ENCODE measurements at places on chromosomes 1 and 21. TPM values are rescaled to one million over a fixed set of nuclear protein-coding genes. Genes with fewer than 3 reads are reported as not detected.

Gene PRAMEF27
- total RNA-seq = not detected

Gene CLCA4
- not detected for total RNA-seq

Gene CFHR3
- total RNA-seq = 0.24 TPM

Gene DHRS3
- total RNA-seq = 135 TPM

Gene HCRTR1
- not detected for total RNA-seq

Gene CD53
- total RNA-seq = 228 TPM

Gene LCE1C
- total RNA-seq = not detected

Gene ELAPOR1
- total RNA-seq = 24.4 TPM

Gene THEMIS2
- 161 TPM for total RNA-seq

Gene S100A5
- not detected for total RNA-seq

GRCh38 chr1:206935491-206936067 is 10.7 kb downstream of the PIGR start:
- DNase-seq = peak; percentile 70
- H3K36me3 ChIP-seq = peaks cover 45% of the 10 kb centered on the region
- no peaks in the 10 kb centered on the region for H3K27me3 ChIP-seq
- no peaks in the 10 kb centered on the region for H3K4me1 ChIP-seq

- no peak for DNase-seq
- no peaks in the 10 kb centered on the region for H3K27me3 ChIP-seq
- H3K27ac ChIP-seq = no peak overlapping the region
Observed at GRCh38 chr1:185398599-185398998, 81.6 kb upstream of the IVNS1ABP start.

DNA sequence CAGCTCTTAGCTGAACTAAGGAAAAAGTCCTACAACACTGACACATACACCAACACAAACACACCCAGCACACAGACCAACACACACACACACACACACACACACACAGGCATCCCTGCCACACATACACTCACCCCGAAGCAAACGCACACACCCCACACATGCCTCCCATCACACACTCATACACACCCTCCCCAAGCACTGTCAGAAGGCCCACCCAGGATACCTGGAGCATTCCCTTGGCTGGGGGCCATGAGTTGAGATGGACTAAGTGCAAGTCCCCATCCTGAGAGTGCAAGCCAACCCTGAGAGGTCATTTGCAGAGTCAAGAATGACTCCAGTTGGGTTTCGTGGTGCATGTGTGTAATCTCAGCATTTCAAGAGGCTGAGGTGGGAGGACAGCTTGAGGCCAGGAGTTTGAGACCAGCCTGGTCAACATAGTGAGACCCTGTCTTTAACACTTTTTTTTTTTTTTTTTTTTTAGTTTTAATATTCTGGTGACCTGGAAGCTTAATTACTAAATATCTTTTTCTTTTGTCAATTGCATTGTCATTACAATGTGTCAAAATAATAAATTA is 117.3 kb downstream of the RHOU start:
- no peak for DNase-seq
- no peak overlapping the region for H3K27ac ChIP-seq
- H3K27me3 ChIP-seq = no peaks in the 10 kb centered on the region
- H3K4me1 ChIP-seq = peaks cover 5% of the 10 kb centered on the region

DNA sequence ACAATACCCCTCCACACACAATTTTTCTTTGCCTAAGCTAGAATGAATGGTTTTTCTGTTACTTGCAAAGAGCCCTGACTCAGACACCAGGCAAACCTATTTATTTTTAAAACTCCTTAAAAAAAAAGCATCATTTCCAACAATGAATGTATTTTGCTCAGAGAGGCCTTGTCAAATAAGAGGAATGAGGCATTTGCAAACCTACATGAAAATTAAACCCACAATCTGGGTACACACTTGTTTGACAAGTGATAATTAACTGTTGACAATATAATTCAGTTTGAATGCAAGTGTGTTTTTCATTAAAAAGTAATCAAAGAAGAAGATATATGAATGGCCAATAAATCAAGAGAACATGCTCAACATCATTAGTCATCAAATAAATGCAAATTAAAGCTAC is 339.5 kb downstream of the PTPRU start:
- H3K36me3 ChIP-seq = no peaks in the 10 kb centered on the region
- no peak overlapping the region for H3K27ac ChIP-seq
- no peaks in the 10 kb centered on the region for H3K4me1 ChIP-seq
- H3K27me3 ChIP-seq = peaks cover 5% of the 10 kb centered on the region

GRCh38 chr1:192186197-192186596 is 27.9 kb downstream of the RGS18 start:
- H3K4me1 ChIP-seq = no peaks in the 10 kb centered on the region
- no peak for DNase-seq
- no peak overlapping the region for H3K4me3 ChIP-seq
- no peaks in the 10 kb centered on the region for H3K27me3 ChIP-seq

GRCh38 chr1:246786606-246787238 is 62.5 kb downstream of the SCCPDH start:
- peaks cover 36% of the 10 kb centered on the region for H3K27me3 ChIP-seq
- H3K36me3 ChIP-seq = no peaks in the 10 kb centered on the region
- no peak overlapping the region for H3K4me3 ChIP-seq
- peaks cover 16% of the 10 kb centered on the region for H3K4me1 ChIP-seq
- DNase-seq = no peak

GRCh38 chr1:182110635-182111034 is 49.1 kb upstream of the ZNF648 start:
- H3K27me3 ChIP-seq = no peaks in the 10 kb centered on the region
- H3K4me3 ChIP-seq = no peak overlapping the region
- no peaks in the 10 kb centered on the region for H3K36me3 ChIP-seq
- H3K27ac ChIP-seq = no peak overlapping the region

GRCh38 chr1:47938520-47938919 is 58.7 kb downstream of the TRABD2B start:
- no peaks in the 10 kb centered on the region for H3K36me3 ChIP-seq
- H3K27me3 ChIP-seq = no peaks in the 10 kb centered on the region
- no peak overlapping the region for H3K4me3 ChIP-seq
- no peak overlapping the region for H3K27ac ChIP-seq
- peaks cover 13% of the 10 kb centered on the region for H3K4me1 ChIP-seq

- H3K27ac ChIP-seq = no peak overlapping the region
- peaks cover 5% of the 10 kb centered on the region for H3K4me1 ChIP-seq
- no peak overlapping the region for H3K4me3 ChIP-seq
- H3K36me3 ChIP-seq = peaks cover 37% of the 10 kb centered on the region
- no peak for DNase-seq
Observed at GRCh38 chr1:232493869-232494268, 136.1 kb downstream of the SIPA1L2 start.

GRCh38 chr1:213993929-213994328 is 6.2 kb downstream of the PROX1 start:
- no peak overlapping the region for H3K27ac ChIP-seq
- H3K36me3 ChIP-seq = no peaks in the 10 kb centered on the region
- no peak overlapping the region for H3K4me3 ChIP-seq
- no peak for DNase-seq
- H3K4me1 ChIP-seq = peaks cover 11% of the 10 kb centered on the region

DNA sequence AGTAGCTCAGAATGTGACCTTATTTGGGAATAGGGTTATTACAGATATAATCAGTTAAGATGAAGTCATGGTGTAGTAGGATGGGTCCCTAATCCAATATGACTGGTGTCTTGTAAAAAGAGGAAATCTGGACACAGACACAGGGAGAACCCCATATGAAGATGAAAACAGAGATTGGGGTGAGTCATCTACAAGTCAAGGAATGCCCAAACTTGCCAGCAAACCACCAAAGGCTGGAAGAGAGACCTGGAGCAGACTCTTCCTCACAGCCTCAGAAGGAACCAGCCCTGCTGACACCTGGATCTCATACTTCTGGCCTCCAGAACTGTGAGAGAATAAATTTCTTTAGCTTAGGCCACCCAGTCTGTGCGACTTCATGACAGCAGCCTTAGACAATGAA is 29.9 kb downstream of the KRTAP19-8 start:
- no peak for DNase-seq
- H3K36me3 ChIP-seq = no peaks in the 10 kb centered on the region
- no peaks in the 10 kb centered on the region for H3K4me1 ChIP-seq
- H3K4me3 ChIP-seq = no peak overlapping the region
- H3K27ac ChIP-seq = no peak overlapping the region

- no peak for DNase-seq
- no peak overlapping the region for H3K4me3 ChIP-seq
- no peaks in the 10 kb centered on the region for H3K4me1 ChIP-seq
- H3K27ac ChIP-seq = no peak overlapping the region
- H3K36me3 ChIP-seq = no peaks in the 10 kb centered on the region
Observed at GRCh38 chr21:31326522-31327242, 17.4 kb downstream of the TIAM1 start.

- peaks cover 19% of the 10 kb centered on the region for H3K27me3 ChIP-seq
- no peaks in the 10 kb centered on the region for H3K36me3 ChIP-seq
- no peak for DNase-seq
- peaks cover 5% of the 10 kb centered on the region for H3K4me1 ChIP-seq
- no peak overlapping the region for H3K4me3 ChIP-seq
Observed at GRCh38 chr1:179589509-179589908, 2.1 kb upstream of the TDRD5 start.

GRCh38 chr1:239260842-239261241 is 125.5 kb upstream of the CHRM3 start:
- no peaks in the 10 kb centered on the region for H3K27me3 ChIP-seq
- no peaks in the 10 kb centered on the region for H3K36me3 ChIP-seq
- DNase-seq = no peak

DNA sequence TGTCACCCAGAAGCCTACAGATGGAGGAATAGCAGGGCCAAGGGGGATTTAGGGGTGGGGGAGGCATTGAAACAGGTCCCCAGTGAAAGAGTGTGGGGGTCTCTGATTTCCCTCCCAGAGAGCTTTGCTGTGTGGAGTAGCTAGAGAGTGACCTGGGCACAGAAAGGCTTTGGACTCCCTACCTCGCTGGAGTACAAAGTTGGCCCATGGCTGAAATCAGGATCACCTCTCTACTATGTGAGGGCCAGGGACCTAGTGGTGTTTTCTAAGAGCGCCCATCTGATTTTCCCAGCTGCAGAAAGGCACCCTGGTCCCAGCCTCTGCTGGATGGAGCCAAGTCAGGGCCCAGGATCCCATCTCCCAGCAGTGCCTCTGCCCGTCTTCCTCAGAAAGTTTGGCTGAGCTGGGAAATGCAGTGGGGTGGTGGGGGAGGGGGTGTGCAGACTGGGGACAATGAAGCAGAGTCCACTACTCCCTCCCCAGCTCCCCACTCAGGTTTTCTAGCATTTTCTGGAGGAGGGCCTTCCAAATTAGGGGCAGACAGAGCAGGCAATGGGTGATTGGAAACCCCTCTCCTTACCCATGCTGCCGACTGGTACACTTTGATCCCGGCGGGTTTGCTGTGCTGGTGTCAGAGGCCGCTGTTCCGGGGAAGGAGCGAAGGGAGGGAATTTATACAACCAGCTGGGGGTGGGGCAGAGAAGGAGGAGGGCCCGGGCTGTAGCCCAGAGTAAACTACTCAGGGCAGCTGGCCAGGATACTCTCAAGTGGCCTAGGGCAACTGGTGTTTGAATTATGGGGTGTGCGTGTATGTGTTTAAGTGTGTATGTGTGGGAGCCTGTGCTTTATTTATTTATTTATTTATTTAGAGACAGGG is at the start of gene SELENBP1:
Gene SELENBP1 (minus strand): TSS at position 648 of the 877 bp plus-strand sequence. CDS start 64 bp downstream, at position 584.
- H3K4me1 ChIP-seq = peaks cover 49% of the 10 kb centered on the region
- H3K4me3 ChIP-seq = peak within 1 kb of the TSS; percentile 70
- peaks cover 23% of the 10 kb centered on the region for H3K36me3 ChIP-seq
- H3K27ac ChIP-seq = peak within 1 kb of the TSS; percentile 77
- no peaks in the 10 kb centered on the region for H3K27me3 ChIP-seq
- peak; percentile 89 for DNase-seq

DNA sequence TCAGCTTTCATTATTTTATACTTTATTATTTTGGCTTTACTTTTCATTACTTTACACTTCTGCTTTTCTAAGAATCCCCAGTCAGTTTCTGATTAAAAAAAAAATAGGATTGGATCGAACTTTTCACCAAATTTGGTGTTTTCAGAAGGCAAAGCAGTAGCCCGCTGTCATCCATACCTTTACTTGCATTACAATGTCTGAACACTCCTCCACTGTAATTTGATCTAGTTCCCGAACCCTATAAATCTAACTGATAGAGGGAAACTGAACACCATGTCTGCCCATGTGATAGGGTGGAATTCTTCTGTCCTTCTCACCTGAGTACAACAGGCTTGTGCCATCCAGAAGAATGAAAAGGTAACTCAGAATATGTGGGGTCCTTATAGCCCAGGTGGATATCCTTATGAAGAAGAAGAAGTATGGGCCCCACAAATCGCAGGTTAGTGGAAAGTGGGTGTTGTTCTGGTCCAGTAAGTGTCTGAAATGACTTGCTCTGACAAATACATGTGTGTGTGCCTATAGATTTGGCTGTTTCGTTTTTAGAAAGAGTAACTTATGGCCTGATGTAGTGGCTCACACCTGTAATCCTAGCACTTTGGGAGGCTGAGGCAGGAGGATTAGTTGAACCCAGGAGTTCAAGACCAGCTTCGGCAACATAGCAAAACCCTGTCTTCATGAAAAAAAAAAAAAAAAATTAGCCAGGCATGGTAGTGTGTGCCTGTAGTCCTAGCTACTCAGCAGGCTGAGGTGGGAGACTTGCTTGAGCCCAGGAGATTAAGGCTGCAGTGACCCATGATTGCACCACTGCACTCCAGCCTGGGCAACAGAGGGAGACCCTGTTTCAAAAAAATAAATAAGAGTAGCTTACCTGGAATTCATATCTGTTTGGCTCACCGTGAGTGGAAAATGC is 26.6 kb upstream of the CDC14A start:
- no peaks in the 10 kb centered on the region for H3K36me3 ChIP-seq
- H3K27ac ChIP-seq = no peak overlapping the region

GRCh38 chr1:213049232-213049631 is 1.8 kb upstream of the RPS6KC1 start:
- DNase-seq = no peak
- no peak overlapping the region for H3K27ac ChIP-seq
- H3K36me3 ChIP-seq = no peaks in the 10 kb centered on the region
- no peak overlapping the region for H3K4me3 ChIP-seq
- peaks cover 8% of the 10 kb centered on the region for H3K27me3 ChIP-seq

GRCh38 chr1:98910827-98911226 is 93.8 kb downstream of the PLPPR5 start:
- DNase-seq = no peak
- no peak overlapping the region for H3K27ac ChIP-seq
- H3K4me1 ChIP-seq = no peaks in the 10 kb centered on the region
- no peak overlapping the region for H3K4me3 ChIP-seq

DNA sequence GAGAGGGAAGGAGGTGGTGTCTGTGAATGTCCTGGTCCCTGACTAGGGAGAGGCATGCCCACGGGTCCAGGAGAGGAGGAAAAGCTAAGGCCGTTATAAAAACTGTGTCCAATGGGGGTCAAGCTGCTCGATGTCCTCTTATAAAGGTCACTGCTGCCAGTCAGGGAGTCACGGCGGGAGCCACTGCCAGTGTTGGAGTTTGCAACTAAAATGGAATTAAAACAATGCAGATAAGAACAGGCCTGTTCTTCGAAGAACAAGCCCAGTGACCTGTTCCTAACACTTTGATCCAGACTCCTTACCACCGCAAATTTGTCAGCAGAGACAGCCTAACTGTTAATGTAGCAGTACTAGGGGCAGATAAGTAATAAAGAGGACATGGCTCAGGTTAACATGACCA is 56.1 kb upstream of the SDC3 start:
- peaks cover 14% of the 10 kb centered on the region for H3K4me1 ChIP-seq
- no peak overlapping the region for H3K27ac ChIP-seq
- no peaks in the 10 kb centered on the region for H3K27me3 ChIP-seq
